ENCODE measurements at places on chromosomes 16 and 17.
A peak's percentile ranks its signal among the peaks of the same experiment; 100 is the strongest.

GRCh38 chr17:18117982-18118975 lies 9.7 kb downstream of the MYO15A start:
- DNase-seq, result no peak

DNA sequence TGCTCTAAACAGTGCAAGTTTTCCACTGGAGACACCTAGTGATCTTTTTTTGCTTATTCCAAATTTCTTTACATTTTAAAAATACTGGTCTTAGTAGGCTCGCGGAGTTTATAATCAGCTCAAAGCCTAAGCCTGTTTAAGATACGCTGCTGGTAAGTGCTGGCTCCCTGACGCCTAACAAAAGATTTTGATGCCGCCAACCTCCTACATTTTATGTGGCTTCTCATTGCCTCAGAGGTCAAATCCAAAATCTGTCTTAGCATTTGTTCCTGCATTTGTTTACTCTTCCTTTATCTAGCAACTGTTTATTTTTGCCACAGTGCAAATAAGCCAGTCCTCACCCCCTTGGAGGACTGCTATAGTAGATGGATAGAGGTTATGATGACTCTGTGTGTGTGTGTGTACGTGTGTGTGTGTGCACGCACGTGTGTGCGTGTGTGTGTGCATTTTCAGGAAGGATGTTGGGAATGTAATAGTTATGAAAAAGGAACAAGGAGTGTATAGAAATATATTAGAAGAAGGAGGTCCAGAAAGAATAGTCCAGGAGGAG lies 24.8 kb downstream of the HS3ST3B1 start:
- peak; percentile 26 for DNase-seq

GRCh38 chr17:55842405-55843158 lies 91.7 kb downstream of the PCTP start:
- DNase-seq, result no peak

DNA sequence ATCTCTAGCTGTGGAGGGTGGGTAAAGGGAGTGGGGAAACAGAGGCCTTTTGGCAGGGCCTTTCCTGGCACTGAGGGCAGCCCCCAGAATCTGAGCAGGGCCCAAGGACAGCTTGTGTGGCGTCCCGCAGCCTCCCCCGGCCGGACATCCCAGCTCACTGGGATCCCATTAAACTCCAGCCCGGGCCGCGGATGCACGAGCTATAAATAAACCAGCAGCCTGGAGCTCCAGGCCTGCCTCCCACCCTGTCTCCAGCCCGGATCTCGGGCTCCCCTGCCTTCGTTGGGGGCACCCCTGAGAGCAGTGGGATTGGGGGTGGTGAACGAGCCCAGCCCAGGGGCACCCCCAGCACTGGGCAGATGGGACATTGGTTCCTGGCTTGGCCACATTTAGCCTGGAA lies 13.8 kb upstream of the AATK start:
- DNase-seq, result no peak

DNA sequence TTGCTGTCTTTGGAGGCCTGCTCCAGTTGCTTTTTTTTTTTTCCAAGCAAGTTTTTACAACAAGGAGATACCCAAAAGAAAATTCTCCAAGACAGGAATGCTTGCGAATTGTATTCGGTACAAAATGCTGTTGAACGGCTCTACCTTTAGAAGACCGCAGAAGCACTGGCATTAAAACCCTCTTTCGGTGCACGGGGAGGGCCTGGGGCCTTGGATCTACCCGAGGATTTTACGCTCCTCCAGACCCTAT lies 1.3 kb upstream of the HELZ start:
- no peak for DNase-seq

DNA sequence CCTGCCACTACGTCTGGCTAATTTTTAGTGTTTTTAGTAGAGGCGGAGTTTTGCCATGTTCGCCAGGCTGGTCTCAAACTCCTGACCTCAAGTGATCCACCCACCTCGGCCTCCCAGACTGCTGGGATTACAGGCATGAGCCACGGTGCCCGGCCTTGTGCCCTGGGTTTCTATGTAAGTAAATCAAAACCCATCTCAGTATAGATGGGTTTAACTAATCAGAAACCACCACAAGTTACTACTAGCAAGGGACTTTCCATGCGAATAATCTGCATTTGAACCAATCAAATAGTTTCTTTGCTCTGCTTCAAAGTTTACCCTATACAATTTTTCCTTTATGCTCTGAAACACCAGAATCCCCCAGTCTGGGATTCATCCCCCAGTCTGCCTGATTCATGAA lies 16.5 kb upstream of the EIF1 start:
- peak; percentile 33 for DNase-seq

DNA sequence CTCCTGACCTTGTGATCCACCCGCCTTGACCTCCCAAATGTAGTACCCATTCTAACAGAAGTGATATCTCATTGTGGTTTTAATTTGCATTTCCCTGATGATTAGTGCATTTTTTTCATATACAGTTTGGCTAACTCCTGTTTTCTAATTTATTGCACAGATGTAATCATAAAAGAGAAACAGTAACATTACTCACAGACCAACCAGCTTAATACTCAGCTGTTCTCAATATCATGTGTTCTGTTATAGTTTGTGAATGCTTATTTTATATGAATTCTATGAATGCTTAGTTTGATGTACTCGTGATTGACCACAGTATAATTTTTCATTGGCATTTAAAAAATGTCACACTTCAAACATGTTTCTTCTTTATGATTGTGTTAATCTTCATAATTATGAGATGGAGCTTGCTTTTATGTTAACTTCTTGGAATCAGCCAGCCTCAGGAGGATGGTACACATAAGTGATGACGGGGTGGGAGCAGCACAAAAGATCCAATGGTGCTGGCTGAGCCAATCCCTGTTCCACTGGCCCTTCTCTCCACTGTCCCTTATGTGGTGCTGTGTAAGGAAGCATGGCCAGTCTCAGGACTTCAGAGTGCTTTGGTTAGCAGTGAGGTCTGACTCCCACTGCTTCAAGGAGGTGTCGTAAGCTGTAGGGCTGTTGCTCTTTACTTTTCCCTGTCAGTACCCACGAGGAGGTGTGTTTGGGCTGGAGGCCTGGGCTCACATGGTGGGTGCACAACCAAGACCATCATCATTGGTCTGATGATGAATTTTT lies 191.0 kb downstream of the SPECC1 start:
- DNase-seq, result peak; percentile 56

GRCh38 chr17:70560471-70560870 lies 391.1 kb downstream of the KCNJ2 start:
- no peak for DNase-seq

DNA sequence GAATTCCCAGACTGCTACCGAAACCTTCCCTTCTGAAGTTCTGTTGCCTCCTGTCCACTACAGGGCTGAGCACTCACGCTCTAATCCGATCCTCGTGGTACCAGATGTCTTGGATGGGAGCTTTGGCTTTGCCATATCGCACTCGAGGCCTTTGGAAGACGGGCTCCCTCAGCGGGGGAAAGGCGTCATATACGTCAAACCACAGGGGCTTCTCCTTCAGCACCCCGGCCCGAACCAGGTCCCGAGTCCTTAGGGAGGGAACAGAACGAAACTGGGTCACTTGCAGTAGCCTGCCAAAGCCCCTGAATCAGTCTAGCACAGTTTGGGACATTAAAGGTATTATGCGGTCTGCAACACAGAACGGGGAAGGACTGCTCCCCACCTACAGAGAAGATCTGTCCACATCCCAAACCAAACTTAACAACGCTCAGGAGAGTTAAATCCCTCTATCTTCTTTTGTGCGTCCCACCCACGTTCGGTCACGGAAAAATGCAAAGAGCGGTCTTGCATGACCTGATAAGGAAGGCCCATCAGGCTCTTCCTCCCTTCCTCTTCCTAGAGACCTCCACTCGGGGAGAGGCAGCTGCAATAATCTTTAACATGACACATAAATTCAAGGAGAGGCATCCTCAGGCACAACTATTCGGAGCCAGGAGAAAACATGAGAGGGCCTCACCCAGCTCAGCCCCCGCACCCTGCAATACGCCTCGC lies 526 bp downstream of the MRPS23 start:
- no peak for DNase-seq

- DNase-seq, result no peak
Observed at GRCh38 chr16:27465483-27465879, 63.5 kb downstream of the IL21R start.

DNA sequence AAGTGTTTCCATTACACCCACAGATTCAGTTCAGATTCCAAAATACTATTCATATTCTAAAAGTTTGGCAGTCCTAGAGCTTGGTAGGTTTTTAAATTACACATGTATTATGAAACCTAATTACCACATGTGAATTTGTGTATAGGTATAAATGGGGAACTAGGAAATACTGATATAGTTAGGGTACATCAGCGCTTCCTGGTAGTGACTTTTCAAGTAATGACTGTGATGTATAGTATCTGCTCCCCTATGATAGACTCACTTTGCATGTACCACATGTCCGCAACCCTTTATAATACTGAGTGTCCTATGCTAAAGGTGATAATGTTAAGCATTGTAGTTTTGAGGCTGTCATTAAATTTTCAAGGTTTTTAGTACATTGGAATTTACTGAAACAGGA lies 22.9 kb downstream of the CDK12 start:
- no peak for DNase-seq

DNA sequence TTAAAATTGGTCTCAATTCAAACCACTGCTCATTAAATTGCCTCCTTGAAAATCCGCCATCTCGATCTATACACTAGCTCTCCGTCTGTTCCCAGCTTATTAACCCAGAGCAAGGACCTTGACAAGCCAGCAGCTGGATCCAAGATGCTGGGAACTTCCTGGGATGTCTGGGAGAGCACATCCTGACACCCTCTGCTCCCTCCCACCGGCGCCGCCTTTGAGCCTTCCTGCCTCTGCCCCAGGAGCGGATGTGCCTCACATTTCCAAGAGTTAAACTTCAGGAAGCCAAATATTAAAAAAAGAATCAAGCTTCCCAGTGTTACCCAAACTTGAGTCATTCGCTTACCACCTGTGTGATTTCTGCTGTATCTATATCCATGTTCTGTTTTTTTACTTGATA lies 107.9 kb downstream of the HAPSTR1 start:
- no peak for DNase-seq

- no peak for DNase-seq
Observed at GRCh38 chr16:57223057-57223456, 22.0 kb upstream of the ARL2BP start.

GRCh38 chr16:8853611-8854010 lies 15.2 kb downstream of the CARHSP1 start:
- DNase-seq, result no peak

- DNase-seq, result peak; percentile 5
Observed at GRCh38 chr17:6334386-6334785, 100.5 kb downstream of the AIPL1 start.

DNA sequence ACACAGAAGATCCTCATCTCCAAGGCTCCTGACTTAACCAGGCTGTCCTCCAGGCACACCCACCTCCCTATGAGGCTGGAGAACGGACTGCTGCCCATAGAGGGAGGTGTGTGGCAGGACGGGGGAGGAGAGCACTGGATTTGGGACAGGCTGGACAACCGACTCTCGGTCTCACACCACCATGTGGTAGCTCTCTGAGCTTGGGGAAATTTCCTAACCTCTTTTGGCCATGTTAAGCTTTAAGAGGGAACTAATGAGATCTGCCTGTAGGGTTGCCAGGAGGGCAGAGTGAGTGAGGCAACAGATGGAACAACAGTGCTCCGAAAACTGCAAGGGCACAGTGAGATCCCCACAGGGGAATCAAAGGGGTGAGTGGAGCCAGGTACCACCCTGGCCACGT lies 32.7 kb downstream of the RHBDL3 start:
- peak; percentile 68 for DNase-seq

GRCh38 chr17:72338847-72339790 lies 218.3 kb downstream of the SOX9 start:
- peak; percentile 89 for DNase-seq

- DNase-seq, result no peak
Observed at GRCh38 chr17:14759325-14759724, 458.4 kb downstream of the HS3ST3B1 start.

- no peak for DNase-seq
Observed at GRCh38 chr16:2027024-2028010, 615 bp downstream of the NHERF2 start.

GRCh38 chr17:68310152-68310551 lies 18.9 kb downstream of the ARSG start:
- DNase-seq, result no peak

GRCh38 chr17:58344047-58344790 lies 7.8 kb downstream of the SUPT4H1 start:
- DNase-seq, result peak; percentile 53

DNA sequence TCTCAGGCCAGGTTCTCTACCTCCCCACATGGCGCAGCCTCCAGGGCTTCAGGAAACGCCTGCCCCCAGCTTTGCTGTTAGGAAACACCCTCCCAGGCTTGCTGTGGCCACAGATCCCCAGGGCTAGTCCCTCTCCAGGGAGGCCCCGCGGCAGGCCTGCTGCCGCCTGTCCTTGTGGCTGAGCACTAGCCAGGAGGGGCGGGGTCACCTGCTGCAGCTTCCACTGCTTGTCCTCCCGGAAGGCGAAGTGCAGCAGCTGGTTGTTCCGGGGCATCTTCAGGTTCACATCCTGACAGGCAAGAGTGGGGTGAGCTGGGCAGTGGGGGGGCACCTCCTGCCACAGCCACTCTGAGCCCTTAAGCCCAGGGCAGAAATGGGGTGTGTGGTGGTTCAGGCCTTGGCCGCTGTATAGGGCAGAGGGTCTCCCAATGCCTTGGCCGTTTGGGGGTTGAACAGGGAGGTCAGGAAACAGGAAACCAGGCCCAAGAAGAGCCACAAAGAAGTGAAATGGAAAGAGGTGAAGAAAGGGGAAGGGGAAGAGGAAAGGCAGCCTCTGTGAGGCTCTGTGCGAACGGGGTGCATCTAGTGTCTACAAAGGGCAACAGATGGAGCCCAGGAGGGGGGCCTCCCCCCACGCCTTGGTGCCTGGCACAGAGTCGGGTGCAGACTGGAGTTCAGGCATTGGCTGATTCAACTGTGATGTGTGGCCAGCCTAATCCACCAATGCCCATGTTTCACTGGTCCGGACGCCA lies 2.0 kb downstream of the ROGDI start:
- no peak for DNase-seq

DNA sequence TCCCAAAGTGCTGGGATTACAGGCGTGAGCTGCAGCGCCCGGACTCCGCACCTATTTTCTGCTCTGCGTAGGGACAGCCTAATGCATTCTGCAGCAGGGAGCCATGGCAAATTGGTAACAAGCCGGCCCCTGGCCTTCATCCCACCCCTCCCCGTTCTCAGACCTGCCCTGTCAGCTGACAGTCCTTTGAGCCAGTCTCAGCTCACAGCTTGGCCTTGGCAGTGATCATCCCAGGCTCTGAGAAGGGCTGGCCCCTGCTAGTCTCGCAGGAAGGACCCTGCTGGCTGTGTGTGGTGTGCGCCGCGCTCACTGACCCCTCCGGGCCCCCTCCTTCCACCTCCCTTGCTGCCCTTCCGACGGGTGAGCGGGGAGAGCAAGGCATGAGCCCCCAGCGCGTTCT lies 10.3 kb upstream of the NPTX1 start:
- DNase-seq, result peak; percentile 85
